Astrocyte of the spinal cord (primary cell): ENCODE measurements at places on chromosomes 2 and 18.
A peak's percentile ranks its signal among the peaks of the same experiment; 100 is the strongest.

DNA sequence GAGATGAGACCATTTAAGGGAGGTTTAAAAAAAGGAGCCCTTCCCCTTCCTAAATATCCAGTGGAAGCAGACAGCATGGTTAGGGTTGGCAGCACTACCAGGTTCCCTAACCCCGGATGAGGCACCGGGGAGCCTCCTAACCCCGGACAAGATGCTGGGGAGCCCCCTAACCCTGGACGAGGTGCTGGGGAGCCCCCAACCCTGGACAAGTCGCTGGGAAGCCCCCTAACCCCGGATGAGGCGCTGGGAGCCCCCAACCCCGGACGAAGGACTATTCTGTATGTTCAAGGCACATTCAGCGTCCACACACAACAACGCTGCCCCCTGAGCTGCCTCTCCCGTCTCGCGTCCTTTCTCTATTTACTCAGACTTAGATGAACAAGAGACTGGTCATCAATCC lies 51.9 kb downstream of the ANKMY1 start:
- no peak for DNase-seq

DNA sequence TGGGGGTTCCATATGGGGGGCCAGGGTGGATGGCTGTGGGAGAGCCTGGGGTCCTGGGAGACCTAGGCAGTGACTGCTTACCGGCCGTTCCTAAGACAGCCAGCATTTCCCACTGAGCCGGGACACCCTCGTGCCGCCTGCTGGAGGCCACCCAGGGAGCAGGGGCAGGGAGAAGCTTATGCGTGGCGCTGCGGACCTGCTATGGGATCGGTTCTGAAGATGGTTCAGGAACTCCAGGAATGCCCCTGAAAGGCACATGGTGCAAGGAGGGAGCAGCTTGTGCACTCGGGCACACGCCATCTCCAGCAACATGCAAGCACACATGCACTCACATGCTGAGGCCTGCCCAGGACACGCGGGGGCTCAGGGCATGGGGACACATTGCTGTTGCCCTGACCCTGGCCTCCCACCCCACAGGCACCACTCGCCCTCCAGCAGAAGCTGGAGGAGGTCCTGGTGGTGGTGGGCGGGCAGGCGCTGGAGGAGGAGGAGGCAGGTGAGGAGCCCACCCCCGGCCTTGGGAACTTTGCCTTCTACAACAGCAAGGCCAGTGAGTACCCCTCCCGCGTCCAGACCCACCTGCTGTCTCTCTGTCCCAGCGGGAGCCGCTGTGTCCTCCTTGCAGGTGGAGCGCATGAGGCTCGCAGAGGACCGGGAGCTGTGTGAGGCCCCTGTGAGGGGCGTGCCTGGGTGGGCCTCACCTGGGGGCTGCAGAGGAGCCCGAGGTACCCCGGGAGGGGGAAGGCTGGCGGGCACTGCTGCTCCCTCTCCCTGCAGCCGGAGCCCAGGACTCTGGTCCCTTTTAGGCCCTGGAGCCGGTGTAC lies 4.1 kb downstream of the KLHL30 start:
- no peak for DNase-seq

- no peak for DNase-seq
These were observed 263.7 kb downstream of the ATAD2B start for GRCh38 chr2:23662941-23663920.

DNA sequence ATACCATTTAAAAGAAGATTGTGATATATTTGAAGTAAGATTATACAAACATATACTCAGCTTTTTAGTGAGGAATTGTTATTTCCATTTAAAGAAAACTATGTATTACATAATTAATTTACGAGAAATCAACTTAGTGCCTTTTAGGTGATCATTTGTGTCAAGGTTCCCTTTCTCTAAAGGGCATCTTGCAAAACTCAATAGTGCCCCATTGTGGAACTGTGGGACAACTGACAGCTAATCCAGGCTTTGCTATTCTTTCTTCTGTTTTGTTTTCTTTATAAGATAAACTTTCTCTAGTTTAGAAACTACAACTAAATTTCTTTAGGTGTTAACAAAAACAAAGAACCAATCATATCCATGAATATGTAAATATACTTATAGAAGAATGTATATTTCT lies 24.3 kb upstream of the VIT start:
- DNase-seq, result peak; percentile 48

DNA sequence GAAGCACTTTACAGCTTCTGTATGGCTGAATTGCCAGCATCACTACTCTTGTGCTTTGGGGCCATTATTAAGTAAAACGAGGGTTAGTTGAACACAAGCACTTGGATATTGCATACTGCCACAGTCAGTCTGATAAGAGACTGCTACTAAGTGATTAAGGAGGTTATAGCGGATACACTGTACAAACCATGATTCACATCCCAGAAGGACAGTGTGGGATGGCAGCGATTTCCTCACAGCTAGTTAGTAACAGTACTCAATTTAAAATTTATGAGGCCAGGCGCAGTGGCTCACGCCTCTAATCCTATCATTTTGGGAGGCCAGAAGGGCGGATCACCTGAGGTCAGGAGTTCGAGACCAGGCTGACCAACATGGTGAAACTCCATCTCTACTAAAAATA lies 2.6 kb upstream of the BMPR2 start:
- DNase-seq, result no peak

DNA sequence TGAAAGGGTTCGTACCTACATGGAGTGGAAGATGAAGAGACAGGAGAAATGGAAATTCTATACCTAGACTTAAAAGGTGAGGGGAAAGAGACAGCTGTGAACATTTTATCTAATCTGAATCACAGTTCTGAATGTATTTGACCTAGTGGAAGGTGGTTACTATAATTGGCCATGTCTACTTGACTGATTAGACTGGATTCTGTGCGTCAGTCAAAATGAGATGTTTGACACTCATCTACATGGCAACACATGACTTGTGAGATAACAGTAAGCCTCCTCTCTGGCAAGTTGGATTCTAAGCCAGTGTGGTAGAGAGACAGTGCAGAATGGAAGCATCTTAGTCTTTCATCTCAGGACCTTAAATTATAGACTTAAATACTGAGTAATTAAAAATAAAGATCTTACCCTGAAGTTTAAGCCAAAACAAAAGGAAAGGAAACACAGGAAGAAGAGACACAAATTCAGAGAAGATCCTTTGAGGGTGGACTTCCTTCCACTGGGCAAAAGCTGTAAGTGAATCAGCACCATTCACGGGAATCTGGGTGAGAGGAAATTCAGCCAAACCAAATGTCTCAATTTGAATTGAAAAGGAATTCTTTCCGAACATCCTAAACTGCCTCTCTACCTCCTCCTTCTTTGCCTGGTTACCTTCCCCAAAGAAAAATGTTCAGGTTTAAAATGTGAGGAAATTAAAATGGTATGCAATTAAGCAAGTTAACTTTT lies 121.6 kb downstream of the EHBP1 start:
- DNase-seq, result no peak

- no peak for DNase-seq
These were observed 19.1 kb downstream of the KCNK3 start for GRCh38 chr2:26711457-26712161.

- DNase-seq, result peak; percentile 83
These were observed 22.0 kb downstream of the FHL2 start for GRCh38 chr2:105376789-105377240.

DNA sequence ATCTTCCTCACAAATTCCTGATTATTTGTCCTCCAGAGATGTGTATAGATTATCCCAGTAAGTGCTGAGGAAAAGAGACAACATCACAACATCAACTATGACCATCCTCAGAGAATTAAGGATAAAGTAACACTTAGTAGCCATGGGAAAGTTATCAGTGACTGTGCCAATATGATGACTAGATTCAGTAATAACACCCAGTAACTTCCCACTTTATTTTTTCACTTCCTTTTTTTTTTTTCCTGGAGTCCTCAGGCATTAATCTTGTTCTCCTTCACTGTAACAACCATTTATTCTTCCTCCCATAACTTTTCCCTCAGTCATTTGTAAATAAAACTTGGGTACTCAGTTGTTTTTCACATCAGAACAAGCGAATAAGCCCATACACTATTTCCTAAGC lies 16.7 kb upstream of the PID1 start:
- DNase-seq, result no peak
